SIG-M5 (cell line): ENCODE measurements at places on chromosomes 7 and 10.

DNA sequence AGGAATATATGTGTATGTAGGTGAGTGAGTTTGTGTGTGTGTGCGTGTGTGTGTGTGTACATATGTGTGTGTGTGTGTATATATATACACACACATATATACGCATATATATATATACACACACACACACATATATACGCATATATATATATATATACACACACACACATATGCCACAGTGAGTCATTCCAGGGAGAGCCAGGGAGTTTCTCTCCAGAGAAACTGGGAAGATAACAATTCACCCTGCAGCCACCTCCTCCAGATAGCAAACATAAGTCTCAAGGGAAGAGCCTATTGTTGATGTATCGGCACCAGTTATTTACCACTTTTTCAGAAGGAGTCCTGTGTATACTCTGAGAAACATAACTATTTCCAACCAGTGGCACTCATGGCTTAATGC, 102.3 kb upstream of the STK17A start:
- DNase-seq = no peak

DNA sequence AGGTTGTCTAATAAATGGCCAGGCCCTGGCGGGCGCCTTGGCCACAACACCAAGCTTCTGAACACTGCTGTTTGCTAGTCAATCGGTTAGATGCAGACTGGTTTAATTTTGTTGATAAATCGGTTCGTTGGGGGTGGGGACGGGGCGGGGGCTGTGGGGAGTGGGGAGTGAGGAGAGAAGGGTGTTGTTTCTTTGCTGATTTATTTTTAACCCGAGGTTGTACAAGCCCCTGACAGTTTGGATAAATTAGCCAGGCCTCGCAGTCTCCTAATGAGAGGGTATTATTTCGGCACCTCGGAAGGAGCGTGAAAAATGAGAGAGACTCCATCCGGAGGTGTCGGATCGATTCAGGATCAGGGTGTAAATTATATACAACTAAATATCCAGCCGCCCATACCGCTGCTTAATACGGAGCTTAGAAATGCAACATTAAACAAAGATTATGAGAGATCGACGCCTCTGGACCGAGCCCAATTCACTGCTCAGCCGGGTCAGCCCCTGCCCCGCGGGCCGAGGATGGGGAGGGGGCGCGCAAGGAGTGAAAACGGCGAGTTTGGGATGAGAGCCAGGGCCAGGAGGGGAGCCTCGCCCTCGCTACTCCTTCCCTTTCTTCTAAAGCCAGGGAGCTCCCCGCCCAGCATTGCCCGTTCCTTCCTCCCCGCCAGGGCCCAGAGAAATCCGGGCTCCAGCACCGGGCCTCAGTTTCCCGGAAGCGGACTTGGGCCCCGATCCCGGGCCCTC, 8.0 kb downstream of the UNCX start:
- no peak for DNase-seq

DNA sequence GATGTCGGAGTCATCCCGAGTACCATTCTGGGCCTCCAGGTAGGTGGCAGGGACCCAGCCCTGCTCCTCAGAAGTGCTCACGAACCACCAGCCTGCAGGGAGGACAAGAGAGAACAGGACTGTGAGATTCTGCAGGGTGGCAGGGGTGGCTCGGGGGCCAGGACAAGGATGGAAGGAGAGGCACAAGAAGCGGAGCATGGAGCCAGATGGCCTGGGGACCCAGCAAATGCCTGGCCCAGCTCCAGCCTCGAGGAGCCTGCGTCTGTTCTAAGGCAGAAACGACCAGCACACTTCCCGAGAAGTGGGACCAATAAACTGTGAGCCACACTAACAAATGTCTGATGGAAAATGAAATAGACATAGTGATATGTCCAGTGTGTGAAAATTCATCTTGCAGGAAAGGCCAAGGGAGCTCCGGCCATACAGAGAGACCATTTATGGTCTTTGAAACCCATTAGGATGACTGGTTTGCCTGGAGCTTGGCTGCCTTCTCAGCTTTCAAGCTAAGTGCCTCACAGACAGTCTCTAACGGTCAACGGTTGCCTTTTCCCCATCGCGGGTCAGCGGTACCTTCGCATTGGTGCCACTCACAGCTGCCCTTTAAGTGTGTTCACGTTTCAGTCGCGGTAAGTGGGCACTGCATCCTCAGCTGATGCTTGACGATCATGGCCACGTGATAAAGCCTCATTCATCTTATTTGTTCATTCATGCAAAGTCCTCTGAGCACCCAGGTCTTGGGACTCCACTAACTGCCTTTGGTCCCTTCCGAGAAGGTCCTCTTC, 133.8 kb downstream of the NEURL1 start:
- no peak for DNase-seq

- DNase-seq = no peak
Measured at GRCh38 chr10:101066146-101066895, 4.5 kb downstream of the KAZALD1 start.

- DNase-seq = no peak
Measured at GRCh38 chr7:132759482-132760243, 183.4 kb upstream of the PLXNA4 start.

- no peak for DNase-seq
Measured at GRCh38 chr7:108311446-108312168, 144.6 kb downstream of the NRCAM start.

DNA sequence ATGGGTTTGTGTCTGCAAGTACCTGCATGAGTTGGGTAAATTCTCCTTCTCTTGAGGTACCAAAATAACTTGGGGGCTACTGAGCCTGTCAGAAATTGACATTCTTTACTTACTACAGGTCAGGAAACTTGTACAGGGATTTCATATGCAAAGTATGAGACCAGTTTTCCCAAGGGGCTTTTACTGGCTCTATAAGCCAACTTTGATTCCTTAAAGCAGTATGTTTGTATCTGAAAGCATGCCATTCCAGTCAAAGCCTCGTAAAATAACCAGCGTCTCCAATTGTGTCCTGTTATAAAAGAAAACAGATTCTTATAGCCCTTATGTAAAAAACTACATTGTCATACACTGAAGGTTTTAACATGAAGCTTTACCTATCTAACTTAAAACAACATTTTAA, 90.2 kb downstream of the ZNF467 start:
- DNase-seq = no peak

GRCh38 chr7:102918845-102919244, 6.0 kb downstream of the LRRC17 start:
- no peak for DNase-seq

DNA sequence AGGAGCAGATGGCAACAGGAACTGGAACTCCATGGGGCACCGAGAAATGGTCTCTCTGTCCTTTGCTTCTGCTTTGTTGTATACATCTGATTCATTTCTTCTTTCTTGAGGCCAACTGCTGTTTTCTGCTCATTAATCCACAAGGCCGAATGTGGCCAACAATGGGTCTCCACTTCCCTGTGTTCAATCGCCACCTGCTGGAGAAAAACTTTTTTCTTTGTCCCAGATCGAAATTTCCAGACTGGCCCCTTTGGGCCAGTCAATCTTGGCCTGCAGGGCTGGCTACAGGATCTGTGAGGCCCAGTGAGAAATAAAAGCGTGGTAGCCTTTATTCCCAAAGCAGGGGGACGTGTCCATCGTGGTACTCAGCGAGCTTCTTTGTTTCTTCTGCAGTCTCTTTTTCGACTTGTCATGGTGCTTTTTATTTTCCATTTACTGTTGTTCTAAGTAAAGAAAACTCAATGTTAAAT, 58.8 kb downstream of the PARP12 start:
- no peak for DNase-seq

DNA sequence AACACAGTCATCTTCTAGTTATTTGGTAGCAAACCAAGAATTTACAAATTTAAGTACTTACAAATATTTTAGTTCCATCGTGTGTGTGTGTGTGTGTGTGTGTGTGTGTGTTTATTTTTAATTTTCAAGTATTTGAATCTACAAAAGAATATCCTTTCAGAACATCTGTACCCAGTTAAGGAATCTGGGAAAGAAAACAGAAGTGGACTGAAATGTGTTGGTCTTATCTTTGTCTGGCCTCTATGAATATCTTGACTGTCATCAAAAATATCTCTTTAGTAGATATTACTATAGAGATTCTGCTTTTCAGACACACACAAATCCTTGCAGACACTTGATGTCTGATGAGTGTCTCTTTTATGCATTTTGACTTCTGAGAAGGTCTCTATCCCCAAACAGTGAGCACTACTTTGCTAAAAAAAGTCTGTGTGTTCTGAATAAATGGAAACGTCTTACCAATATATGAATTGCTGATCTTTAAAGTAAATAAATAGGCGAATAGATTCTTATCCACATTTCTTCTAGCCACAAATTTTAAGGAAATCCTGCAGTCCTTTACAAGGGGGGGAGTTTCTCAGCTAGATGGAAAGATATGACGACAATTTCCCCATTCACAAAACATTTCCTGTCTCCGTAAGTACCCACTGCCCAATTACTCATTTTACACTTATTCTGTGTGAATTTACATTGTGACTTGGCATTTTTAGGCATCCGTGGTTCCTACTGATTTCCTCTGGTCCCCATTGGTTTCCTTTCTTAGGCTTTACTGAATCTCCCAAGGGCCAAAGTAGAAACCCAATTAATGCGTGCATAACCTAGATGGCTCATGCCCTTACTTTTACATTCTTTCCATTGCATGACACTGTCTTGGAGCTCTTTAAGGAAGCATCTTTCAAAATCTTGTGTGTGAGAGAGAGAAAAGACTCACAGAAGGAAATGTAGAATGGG, 36.0 kb downstream of the NRCAM start:
- no peak for DNase-seq

DNA sequence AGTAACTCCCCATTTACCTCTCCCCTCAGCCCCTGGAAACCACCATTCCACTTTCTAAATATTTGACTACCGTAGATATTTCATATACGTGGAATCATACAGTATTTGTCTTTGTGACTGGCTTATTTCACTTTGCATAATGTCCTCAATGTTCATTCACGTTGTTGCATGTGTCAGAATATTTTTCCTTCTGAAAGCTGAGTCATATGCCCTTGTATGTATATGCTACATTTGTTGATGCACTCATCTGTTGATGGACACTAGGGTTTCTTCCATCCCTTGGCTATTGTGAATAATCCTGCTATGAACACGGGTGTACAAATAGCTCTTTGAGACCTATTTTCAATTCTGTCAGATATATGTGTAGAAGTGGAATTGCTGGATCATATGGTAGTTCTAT, 25.8 kb upstream of the TSPAN13 start:
- DNase-seq = no peak

- no peak for DNase-seq
Measured at GRCh38 chr10:29791773-29792172, 157.0 kb upstream of the SVIL start.

- no peak for DNase-seq
Measured at GRCh38 chr7:84904561-84904960, 282.3 kb downstream of the SEMA3D start.

- DNase-seq = no peak
Measured at GRCh38 chr7:157073335-157073734, 62.9 kb upstream of the MNX1 start.

- DNase-seq = no peak
Measured at GRCh38 chr10:52066383-52066782, 247.7 kb upstream of the DKK1 start.

- no peak for DNase-seq
Measured at GRCh38 chr10:130638991-130639390, 502.8 kb downstream of the GLRX3 start.

GRCh38 chr10:6877722-6878392, 297.8 kb upstream of the PRKCQ start:
- DNase-seq = no peak

DNA sequence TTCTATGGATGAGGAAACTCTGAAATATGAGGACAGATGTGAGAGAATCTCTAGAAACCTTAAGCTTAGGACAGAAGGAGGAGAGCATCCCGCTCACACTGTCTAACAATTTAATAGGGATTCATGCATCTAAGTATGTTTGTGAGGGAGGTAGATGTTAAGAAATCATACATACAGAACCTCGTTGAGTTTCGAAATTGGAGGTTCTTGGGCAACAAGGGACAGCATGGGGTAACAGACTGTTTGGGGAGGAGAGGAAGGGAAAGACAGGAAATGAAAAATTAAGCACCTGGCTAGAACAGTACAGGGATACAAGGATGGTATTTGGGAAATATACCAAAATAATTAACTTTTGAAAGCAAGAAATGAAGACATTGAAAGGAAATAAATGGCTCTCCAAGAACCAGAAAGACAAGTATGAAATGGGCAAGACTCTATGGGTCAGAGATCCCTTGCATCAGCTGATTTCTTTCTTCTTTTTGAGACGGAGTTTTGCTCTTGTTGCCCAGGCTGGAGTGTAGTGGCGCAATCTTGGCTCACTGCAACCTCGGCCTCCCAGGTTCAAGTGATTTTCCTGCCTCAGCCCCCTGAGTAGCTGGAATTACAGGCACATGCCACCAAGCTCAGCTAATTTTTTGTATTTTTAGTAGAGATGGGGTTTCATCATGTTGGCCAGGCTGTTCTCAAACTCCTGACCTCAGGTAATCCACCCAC, 207.9 kb downstream of the CTNNA3 start:
- no peak for DNase-seq

DNA sequence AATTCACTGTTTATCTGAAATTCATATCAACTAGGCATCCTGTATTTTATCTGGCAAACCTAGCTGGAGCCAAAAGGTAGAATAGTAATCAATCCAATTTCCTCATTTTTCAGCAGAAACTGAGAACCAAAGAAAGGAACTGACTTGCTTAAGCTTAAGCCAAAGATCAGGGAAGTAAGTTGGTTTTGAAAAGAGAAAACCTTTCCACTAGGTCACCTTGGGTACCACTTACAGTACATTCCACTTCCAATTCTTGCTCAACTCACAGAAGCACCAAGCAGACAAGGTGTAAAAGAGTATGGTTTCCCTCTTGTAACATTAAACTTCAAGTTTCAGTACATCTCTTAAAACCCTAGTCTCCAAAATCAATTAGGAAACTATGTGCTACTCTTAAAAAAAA, 79.6 kb downstream of the ZFAND4 start:
- no peak for DNase-seq

DNA sequence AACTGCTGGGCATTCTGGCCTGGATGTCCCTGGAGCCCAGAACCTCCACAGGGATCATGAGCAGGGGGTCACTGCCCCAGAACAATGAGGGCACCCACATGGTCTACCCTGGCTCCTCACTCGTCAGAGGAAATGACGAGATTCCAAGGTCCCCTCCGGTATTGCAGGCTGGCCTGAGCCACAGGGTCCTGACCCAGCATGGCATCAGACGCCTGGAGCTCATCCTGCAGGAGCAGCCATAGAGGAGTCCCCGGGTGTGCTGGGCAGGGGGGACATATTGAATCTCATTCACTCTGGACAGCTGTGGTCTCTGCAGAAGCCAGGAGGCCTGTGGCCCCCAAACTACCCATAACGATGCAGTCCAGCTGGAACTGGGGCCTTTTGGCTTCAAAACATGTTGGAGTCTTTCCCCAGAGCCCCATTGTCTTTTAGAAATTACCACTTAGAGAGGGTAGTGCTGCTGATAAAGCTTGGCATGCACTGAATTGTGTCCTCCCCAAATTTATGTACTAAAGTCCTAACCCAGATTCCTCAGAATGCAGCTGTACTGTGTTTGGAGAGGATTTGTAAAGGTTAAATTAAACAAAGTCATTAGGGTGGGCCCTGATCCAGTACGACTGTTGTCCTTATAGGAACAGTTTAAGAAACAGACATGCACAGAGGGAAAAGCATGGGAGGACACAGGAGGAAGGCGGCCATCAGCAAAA, 27.7 kb downstream of the ANXA8 start:
- no peak for DNase-seq

- no peak for DNase-seq
Measured at GRCh38 chr10:46297406-46298204, 10.8 kb downstream of the ANTXRL start.
